Ascending aorta (tissue), 2 donors: ENCODE measurements at places on chromosomes 3 and 15. TPM values are rescaled to one million over a fixed set of nuclear protein-coding genes. Genes with fewer than 3 reads are reported as not detected.

The CLRN1 gene
- total RNA-seq, result not detected

The GOLGA6L4 gene
- not detected for total RNA-seq

The CD86 gene
- not detected for total RNA-seq

The DLEC1 gene
- total RNA-seq, result 0.11 TPM

The ACKR4 gene
- 12.8 TPM for total RNA-seq

GRCh38 chr3:129583289-129583688, 23.2 kb downstream of the PLXND1 start:
- no peak for DNase-seq
- no peaks in the 10 kb centered on the region for H3K4me1 ChIP-seq
- no peak overlapping the region for H3K4me3 ChIP-seq
- H3K36me3 ChIP-seq, result peaks cover 62% of the 10 kb centered on the region

- no peaks in the 10 kb centered on the region for H3K4me1 ChIP-seq
- no peak overlapping the region for H3K27ac ChIP-seq
- H3K27me3 ChIP-seq, result no peaks in the 10 kb centered on the region
- H3K4me3 ChIP-seq, result no peak overlapping the region
- no peak for DNase-seq
Observed at GRCh38 chr3:196063971-196064370, 17.9 kb downstream of the TFRC start.

- no peak overlapping the region for H3K27ac ChIP-seq
- peaks cover 5% of the 10 kb centered on the region for H3K36me3 ChIP-seq
- no peaks in the 10 kb centered on the region for H3K4me1 ChIP-seq
- no peaks in the 10 kb centered on the region for H3K27me3 ChIP-seq
- H3K4me3 ChIP-seq, result no peak overlapping the region
Observed at GRCh38 chr3:172647823-172648222, 63.0 kb downstream of the NCEH1 start.

DNA sequence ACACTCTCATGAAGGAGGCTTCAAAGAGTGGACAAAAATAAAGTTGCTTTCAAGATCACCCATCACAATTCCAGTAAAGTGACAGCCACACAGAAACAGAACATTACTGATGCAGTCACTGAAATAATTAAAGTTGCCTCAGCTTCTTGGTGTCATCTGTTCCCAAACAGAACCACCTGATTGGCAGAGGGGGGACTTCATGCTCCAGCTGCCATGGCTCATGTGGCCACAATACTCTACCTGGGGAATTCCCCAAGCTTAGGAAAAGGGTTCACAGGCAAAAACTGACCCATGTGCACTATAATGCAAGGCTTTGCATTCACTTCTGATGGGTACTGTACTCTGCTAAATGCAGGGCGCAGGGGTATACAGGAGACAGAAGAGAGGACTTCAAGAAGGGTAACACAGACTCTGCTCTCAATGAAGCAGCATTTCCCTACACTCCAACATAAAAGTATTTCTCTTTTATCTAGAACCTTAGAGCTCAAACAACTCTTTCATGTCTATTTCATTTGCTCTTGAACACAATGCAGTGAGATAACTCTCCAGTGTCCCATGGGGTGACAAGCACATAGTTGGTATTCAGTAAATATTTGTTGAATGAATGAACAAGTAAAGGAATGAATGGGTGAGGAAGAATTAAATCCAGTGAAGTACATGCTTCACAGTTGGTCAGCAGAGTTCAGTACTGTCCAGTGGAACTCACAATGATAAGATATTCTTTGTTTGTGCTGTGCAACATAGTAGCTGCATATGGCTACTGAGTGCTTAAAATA, 8.6 kb upstream of the CTNNB1 start:
- H3K27me3 ChIP-seq, result no peaks in the 10 kb centered on the region
- DNase-seq, result no peak
- H3K4me1 ChIP-seq, result no peaks in the 10 kb centered on the region
- H3K27ac ChIP-seq, result no peak overlapping the region

DNA sequence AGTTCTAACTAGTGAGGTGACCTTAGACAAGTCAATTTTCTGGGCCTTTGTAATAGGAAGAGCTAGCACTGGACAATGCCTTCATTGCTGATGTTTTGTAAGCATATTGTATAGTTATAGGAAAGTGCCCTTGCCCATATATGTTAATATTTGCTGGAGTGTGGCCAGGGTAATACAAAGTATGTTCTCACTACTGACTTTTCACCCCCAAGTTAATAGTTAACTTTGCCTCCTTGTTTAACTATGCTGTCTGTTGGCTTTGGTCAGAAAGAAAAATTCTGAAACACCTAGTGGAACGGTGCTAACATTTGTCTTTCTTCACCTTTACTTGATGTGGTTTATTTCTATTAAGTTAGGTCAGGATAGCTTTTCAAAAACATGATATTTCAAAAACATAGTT, 287.4 kb upstream of the CTNNB1 start:
- H3K4me1 ChIP-seq, result no peaks in the 10 kb centered on the region
- no peaks in the 10 kb centered on the region for H3K36me3 ChIP-seq
- DNase-seq, result no peak
- no peak overlapping the region for H3K27ac ChIP-seq

DNA sequence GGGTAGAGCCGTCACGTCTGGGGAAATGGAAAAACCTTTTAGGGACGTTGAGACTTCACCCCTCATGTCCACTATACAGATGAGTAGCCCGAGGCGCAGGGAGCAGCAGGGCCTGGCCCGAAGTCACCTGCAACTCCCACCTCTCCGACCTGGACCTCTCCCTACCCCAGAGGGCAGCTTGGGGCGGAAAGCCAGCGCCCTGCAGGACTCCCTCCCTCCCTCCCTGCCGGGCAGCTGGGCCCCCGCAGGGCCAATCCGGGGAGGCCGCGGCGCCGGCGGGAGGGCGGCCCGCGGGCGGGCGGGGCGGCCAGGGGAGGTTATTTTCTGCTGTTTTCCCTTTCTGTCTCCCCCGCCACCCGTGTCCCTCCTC, 2.0 kb downstream of the WNT7A start:
- H3K4me1 ChIP-seq, result peaks cover 10% of the 10 kb centered on the region
- peaks cover 11% of the 10 kb centered on the region for H3K27me3 ChIP-seq
- H3K36me3 ChIP-seq, result no peaks in the 10 kb centered on the region
- peak overlapping the region; percentile 47 for H3K4me3 ChIP-seq
- DNase-seq, result no peak

DNA sequence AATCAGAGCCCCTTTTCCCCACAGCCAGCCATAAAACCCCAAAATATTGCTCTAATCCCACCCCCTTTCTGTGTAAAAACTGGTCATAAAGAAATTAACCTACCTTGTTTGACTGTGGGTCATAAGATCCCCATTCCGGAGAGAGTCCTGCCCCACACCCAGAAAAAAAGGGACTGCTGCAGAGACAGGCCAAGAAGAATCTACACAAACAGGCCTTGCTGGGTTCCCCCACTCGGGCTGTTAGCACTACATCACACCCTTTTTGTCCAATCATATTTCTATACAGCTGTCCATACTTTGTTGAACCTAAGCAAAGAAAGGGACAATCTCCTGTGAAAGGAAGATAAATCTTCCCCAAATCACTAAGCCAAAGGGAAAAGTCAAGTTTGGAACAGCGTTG, 84.4 kb upstream of the MFGE8 start:
- H3K4me1 ChIP-seq, result no peaks in the 10 kb centered on the region
- DNase-seq, result no peak
- no peaks in the 10 kb centered on the region for H3K36me3 ChIP-seq
- no peaks in the 10 kb centered on the region for H3K27me3 ChIP-seq
- H3K27ac ChIP-seq, result no peak overlapping the region
- H3K4me3 ChIP-seq, result no peak overlapping the region

DNA sequence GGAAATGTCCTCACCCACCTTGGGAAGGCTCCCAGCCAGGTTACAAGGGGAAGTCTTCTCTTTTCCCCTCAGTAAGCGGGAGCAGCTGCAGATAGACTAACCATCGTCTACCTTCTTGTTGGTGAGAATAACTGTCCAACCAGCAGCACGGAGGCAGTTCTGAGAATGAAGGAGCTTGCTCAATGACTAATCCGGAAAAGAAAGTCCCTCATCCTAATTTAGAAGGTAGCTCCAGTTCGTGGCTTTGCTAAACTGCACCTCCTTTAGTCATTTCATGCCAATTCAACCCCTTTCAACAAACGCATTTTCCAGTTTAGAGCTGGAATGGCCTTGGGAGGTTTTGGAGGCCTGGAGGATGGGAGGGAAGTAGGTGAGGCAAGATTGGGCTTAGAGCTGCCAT, 527.4 kb upstream of the PROK2 start:
- H3K36me3 ChIP-seq, result no peaks in the 10 kb centered on the region
- H3K4me3 ChIP-seq, result no peak overlapping the region
- H3K27me3 ChIP-seq, result no peaks in the 10 kb centered on the region
- H3K4me1 ChIP-seq, result peaks cover 2% of the 10 kb centered on the region

- DNase-seq, result no peak
- H3K4me1 ChIP-seq, result no peaks in the 10 kb centered on the region
- H3K27ac ChIP-seq, result no peak overlapping the region
- H3K27me3 ChIP-seq, result no peaks in the 10 kb centered on the region
- H3K36me3 ChIP-seq, result no peaks in the 10 kb centered on the region
Observed at GRCh38 chr3:117669774-117670173, 960.2 kb downstream of the TUSC7 start.

- H3K27ac ChIP-seq, result no peak overlapping the region
- H3K4me3 ChIP-seq, result no peak overlapping the region
- peaks cover 3% of the 10 kb centered on the region for H3K4me1 ChIP-seq
Observed at GRCh38 chr15:85474700-85475316, 94.4 kb downstream of the AKAP13 start.

GRCh38 chr3:59084583-59084982, 34.8 kb upstream of the CFAP20DC start:
- no peaks in the 10 kb centered on the region for H3K36me3 ChIP-seq
- no peaks in the 10 kb centered on the region for H3K4me1 ChIP-seq
- H3K4me3 ChIP-seq, result no peak overlapping the region
- DNase-seq, result no peak

- peaks cover 3% of the 10 kb centered on the region for H3K27me3 ChIP-seq
- no peak overlapping the region for H3K27ac ChIP-seq
- DNase-seq, result no peak
- H3K4me1 ChIP-seq, result peaks cover 3% of the 10 kb centered on the region
Observed at GRCh38 chr3:165193366-165194254, 2.6 kb downstream of the SLITRK3 start.

- no peak overlapping the region for H3K4me3 ChIP-seq
- H3K4me1 ChIP-seq, result peaks cover 21% of the 10 kb centered on the region
- no peak for DNase-seq
Observed at GRCh38 chr3:124107104-124107890, 115.4 kb upstream of the ROPN1 start.

GRCh38 chr3:161171639-161172552, 49.2 kb upstream of the NMD3 start:
- DNase-seq, result no peak
- H3K4me1 ChIP-seq, result no peaks in the 10 kb centered on the region
- H3K36me3 ChIP-seq, result no peaks in the 10 kb centered on the region
- no peaks in the 10 kb centered on the region for H3K27me3 ChIP-seq
